ENCODE measurements at places on chromosomes 3 and 15.

- DNase-seq, result no peak
These were observed 128.5 kb downstream of the SERPINI1 start for GRCh38 chr3:167863811-167864551.

- no peak for DNase-seq
These were observed 250.6 kb downstream of the RYR3 start for GRCh38 chr15:33561407-33561806.

GRCh38 chr3:159634483-159634882 lies 354.2 kb upstream of the IL12A start:
- no peak for DNase-seq

DNA sequence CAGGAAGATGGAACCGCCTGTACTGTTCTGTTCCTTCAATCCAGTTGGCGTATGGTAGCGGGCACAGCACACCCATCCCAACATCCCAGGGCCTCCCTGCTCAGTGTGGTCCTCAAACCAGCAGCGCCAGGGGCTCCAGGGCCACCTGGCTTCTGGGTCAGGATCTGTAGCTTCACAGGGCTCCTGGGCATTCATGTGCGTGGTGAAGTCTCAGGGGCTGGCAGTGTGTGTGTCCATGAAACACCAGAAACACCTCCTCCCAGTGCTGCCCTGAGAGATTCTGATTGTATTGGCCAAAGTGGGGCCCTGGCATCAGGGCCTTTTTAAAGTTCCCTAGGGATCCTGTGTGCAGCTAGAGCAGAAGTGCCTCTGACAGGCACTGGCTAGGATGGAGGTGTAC lies 42.1 kb downstream of the ABTB1 start:
- no peak for DNase-seq

GRCh38 chr3:31695280-31696008 lies 162.7 kb downstream of the STT3B start:
- peak; percentile 35 for DNase-seq

GRCh38 chr15:53209396-53210042 lies 419.4 kb upstream of the ONECUT1 start:
- no peak for DNase-seq

DNA sequence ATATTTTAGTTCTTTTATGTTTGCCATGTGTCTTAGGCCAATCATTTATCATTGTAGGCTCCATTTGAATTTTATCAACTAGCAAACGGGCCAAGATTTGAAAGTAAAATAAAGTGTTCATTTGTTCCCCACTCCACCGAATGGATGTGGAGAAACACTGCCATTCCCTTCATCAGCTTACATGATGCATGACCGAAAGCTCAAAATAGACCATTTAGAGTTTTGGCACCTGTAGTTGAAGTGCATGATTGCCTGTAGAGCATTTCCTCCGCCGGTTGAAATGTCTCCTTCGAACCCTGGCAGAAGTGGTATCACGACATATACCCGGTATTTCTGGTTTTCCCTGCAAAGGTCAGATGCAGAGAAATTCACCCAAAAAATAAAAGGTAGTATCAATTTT lies 165.6 kb downstream of the PLD1 start:
- DNase-seq, result no peak

DNA sequence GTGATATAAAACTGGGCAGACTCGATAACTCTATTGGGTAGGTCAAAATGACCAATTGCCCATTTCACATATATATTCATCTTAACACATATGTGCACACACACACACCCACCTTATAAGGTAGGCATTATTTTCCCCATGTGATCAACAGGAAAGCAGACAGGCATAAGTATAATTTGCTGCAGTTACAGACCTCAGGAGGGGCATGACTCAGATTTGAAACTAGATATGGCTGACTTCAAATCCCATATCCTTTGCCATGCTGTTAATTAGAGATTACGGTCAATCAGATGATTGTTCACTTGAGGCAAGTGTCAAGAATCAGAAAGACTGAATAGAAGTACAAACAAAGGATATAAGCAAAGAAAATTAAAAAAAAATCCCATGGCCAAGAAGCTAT lies 910.6 kb downstream of the NTRK3 start:
- DNase-seq, result no peak

GRCh38 chr3:148100476-148100875 lies 597.2 kb upstream of the AGTR1 start:
- no peak for DNase-seq

DNA sequence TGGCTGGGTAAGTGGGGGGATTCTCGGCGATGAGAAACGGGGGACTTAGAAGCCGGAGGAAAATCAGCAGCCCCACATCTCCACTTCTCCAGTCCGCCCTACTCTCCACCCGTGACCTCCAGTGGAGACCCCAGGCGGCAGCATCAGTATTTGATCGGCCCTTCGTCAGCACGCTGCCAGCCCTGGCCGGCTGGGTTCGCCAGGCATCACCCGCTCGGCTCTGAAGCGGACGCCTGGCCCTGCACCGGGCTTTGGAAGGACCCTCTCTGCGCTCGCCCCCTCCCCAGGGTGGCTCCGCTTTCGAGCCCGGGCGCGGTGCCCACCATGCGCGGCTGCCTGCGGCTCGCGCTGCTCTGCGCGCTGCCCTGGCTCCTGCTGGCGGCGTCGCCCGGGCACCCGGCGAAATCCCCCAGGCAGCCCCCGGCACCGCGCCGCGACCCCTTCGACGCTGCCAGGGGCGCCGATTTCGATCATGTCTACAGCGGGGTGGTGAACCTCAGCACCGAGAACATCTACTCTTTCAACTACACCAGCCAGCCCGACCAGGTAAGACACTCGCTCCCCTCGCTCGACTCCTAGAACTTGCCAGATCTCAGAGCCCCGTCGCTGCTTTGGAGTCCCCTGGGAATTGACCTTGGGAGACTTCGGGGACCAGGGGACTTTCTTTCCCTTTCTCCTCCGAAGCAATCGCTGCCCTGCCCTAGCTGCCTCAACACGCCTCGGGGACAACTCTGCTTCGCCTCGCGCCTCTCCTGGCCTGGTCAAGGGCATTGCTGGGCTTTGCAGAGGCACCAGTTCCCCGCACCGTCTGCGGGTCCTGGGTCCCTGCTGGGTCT lies 561 bp downstream of the SIDT1 start:
- DNase-seq, result peak; percentile 18

DNA sequence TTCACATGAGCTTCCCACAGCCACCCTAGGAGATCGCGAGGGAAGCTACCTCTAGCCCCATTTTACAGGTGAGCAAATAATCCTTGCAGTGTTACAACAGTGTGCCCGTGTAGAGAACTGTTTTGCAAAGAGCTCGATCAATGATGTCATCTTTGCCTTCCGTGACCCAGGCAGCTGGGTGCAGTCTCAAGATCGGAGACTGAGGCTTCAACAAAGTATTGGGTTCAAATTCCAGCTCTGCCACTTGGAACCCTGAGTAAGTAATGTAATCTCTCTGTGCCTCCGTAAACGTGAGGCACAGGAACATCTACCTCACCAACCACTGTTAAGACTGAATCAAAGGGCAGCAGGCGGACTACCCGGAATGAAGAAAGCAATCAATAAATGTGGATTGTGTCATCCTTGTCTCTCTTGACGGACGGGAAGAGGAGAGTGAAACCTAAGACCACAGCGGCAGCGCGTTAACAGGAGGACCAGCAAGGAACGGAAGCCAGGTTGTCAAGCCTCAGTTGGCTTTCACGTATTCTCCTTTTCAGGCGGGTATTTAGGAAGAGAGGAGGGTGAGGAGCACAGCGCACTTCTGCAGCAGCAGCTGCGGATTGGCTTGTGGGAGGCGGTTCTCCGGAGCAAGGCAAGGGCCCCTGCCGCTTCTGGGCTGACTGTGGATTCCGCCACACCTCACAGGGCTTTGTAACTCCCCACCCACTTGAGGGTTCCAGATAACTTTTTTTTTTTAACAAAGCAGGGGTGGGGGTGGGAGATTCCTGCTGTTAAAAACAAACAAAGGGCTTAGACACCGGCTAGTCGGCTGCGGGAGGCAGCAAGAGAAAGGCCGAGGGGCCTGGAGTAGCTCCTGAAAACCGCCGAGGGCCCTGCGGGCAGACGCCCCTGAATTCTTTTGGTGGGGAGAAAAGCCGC lies 1.5 kb upstream of the SMAD3 start:
- DNase-seq, result no peak

DNA sequence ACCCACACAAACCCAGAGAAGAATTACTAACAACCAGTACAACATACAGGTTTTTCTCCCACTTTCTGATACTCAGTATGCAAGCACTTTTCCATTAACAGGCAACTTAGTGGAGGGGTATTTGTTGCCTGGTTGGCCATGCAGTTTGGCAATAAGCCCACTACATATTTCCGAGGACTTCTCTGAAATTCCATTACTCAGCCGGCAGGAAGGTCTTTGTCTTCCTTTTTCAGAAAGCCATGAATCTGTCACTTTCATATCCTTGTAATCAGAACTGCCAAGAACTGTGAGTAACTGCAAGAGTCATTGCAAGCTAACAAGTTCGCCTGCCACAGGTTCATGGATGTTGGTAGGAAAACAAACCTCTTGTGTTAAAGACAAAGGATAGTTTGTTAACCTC lies 422.3 kb upstream of the ROBO1 start:
- DNase-seq, result no peak

GRCh38 chr3:64167351-64167750 lies 57.9 kb downstream of the PRICKLE2 start:
- no peak for DNase-seq

DNA sequence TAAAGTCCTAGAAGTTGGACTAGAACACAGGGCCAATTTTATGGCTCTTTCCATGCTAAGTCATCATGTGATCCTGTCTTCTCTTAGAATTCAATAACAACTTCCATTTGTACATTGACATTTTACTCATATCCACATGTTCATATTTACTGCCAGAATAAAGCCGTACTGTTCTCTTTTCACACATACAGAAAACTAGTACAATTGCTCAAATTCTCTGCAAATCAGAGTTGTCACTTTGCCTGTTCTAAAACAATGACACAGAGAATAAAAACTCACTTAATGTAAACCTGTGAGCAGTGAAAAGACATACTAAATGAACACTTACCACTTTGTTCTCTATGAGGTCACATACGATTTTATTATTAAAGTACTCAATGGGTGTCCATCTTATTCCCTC lies 3.5 kb downstream of the LDHAL6B start:
- DNase-seq, result no peak

GRCh38 chr15:45544266-45545023 lies 21.9 kb upstream of the SLC30A4 start:
- DNase-seq, result no peak

- DNase-seq, result no peak
These were observed 22.4 kb downstream of the NIPA1 start for GRCh38 chr15:22808761-22809280.

- no peak for DNase-seq
These were observed 6.5 kb downstream of the A4GNT start for GRCh38 chr3:138125548-138126221.

DNA sequence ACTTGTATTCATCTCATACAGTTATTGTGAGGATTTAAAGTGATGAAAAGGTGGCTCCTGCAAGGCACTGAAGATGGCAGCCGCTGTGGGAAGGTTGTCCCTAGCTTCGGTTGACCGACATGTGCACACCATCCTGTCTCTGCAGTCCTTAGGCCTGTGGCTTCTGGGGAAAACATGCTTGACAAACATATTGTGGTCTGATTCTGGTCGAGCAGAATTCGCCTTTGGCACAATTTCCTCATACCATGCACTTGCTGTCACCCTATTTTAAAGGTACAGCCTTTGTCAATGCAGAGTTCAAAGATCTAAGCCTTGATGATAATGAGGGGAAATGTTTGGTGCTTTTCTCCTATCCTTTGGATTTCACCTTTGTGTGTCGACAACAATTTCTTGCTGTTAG lies 50.9 kb downstream of the PRICKLE2 start:
- DNase-seq, result no peak

DNA sequence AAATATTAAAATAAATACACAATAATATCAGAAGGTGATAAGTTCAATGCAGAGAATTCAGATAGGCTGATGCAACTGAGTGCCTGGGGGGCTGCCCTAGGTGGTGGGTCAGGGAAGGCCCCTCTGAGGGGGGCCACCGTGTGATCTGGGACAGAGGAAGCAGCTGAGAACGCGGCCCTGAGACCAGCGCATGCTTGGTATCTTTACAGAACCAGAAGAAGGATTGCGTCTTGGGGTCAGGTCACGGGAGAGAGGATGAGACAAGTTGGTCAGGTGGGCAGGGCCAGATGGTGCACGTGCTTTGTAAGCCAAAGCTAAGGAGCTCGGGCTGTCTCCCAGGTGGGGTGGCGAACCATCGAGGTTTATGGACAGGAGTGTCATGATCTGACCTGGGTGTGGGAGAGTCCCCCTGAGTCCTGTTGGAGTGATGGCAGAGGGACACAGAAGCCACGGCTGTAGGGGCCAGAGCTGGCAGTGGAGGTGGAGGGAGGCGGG lies 121.2 kb downstream of the ETFA start:
- no peak for DNase-seq

DNA sequence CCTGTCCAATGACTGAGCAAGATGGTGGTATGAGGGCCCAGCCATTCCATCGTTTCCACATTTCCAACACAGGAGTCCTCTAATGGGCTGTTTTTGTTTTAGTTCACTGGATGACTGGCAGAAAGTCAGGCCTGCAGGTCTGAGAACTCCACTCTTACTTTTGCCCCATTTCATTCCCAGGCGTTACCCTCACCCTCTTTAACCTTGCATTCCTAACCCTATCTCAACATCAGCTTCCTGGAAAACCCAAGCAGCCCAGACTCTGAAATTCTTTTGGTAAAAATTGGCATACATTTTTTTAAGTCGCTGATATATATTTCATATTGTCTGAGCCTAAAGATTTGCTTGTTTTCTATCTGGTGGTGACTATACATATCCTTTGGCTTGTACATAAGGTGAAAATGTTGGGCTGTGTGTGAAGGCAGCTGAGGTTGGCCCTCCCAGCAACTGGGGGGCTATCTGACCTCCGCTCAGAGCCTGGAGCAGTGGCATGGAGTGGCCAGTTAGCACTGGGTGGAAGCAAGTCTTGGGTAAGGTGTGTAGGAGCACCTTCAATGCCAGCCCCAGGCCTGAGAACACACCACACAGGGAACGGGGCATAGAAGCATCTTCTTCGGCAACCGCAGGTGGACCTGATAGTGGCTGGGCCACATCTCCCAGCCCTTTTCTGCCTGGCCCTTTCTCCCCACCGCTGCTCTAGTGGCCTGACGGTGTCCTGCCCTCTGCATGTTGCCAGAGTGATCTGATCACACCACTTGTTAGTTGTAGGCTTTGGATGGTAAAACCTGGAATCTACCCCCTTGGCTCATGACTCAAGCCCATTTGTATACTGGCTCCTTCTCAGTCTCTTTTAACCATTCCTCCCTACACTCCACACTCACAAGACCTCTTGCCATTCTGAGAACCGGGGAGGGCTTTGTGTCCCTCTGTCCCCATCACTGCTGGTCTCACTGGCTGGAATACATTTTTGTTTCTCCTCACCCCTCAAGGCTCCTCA lies 50.0 kb downstream of the AMOTL2 start:
- no peak for DNase-seq

GRCh38 chr3:54630101-54630623 lies 297.7 kb downstream of the LRTM1 start:
- no peak for DNase-seq

DNA sequence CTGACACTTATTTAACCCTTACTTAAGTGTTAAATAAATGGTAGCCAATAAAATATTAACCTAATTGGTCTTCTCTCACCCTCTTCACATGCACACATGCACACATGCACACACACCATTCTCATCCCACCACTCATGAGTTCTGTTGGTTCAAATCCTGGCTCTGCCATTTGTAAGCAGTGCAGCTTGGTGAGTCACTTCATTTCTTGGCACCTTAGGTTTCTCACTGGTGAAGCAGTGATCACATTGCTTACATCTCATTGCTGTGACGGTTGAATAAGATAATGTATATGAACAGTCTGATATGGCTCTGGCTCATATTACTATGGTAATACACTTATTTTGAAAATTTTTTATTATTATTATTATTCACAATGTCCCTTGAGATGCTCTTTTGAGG lies 33.8 kb downstream of the RIOX2 start:
- DNase-seq, result no peak
